NCI-H524 (cell line): ENCODE measurements at places on chromosomes 11 and 22.

GRCh38 chr22:49807780-49808708, 19.6 kb downstream of the BRD1 start:
- DNase-seq = no peak

GRCh38 chr11:61764606-61765260, 12.3 kb downstream of the MYRF start:
- no peak for DNase-seq

- DNase-seq = no peak
These were observed 3.4 kb downstream of the CCND1 start for GRCh38 chr11:69644071-69644961.

GRCh38 chr11:134025082-134025429, 43.8 kb upstream of the JAM3 start:
- no peak for DNase-seq

DNA sequence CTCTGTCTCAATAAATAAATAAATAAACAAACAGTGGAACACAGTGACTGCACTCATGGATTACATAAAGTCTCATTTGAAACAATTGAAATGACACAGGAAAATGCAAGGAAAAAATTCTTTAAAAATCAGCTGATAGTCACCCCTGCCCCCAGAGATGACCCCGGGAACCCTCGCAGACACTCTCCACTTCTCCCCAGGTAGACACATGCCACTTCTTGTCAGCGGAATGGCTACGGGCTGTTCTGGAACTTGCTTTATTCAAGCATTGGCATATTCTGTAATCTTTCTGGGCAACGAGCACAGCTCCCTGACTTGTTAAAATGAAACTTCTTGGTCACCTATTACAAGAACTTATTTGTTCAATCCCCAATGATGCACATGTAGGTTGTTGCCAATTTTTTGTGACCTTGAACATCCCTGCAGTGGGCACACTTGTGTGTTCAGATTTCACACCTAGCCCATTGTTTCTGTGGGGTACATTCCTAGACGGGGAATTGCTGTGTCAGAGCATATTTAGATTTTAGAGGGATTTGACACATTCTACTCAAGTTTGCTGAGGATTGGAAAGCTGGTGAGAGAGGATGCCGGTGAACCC, 32.8 kb downstream of the MYEOV start:
- no peak for DNase-seq

DNA sequence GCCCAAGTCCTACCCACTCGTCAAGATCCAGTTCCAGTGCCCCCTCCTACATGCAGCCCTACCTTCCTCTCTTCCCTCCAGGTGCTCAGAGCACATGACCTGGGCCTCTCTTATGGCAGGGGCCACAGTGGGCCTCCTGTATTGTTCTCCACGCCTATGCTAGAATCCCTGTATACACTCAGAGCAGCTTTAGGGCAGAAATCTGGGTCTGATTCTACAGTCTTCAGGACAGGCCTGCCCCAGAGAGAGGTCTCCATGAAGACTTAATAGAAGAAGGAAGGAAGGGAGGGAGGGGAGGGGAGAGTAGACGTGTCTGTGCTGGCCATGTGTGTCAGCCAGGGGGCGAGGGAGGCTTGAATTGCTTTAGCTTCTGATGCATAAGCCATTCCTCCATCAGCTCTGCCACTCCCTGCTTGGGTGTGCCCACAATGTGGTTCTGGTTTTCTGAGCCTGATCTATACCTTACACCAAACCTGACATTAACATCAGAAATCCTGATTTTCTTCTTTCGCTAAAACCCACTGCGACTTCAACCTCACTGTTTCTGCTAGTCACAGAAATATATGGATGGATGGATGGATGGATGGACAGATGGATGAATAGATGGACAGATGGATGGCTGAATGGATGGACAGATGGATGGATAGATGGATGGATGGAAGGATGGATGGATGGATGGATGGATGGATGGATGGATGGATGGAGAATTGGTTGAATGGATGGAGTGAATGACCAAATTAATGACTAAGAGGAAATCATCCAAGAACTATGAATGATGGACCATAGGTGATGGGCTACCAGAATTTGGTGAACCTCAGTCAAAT, 56.6 kb upstream of the PRDM11 start:
- DNase-seq = no peak

DNA sequence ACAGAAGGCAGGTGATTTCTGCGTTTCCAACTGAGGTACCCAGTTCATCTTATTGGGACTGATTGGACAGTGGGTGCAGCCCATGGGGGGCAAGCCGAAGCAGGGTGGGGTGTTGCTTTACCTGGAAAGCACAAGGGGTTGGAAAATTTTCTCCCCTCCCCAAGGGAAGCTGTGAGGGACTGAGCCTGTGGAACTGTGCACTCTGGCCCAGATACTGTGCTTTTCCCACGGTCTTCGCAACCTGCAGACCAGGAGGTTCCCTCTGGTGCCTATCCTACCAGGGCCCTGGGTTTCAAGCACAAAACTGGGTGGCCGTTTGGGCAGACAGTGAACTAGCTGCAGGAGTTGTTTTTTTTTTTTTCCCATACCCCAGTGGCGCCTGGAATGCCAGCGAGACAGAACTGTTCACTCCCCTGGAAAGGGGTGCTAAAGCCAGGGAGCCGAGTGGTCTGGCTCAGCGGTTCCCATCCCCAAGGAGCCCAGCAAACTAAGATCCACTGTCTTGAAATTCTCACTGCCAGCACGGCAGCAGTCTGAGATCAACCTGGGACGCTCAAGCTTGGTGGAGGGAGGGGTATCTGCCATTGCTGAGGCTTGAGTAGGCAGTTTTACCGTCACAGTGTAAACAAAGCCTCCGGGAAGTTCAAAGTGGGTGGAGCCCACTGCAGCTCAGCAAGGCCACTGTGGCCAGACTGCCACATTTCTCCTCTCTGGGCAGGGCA, 97.2 kb downstream of the JRKL start:
- DNase-seq = no peak

GRCh38 chr11:10875430-10876021, 17.7 kb upstream of the ZBED5 start:
- no peak for DNase-seq

DNA sequence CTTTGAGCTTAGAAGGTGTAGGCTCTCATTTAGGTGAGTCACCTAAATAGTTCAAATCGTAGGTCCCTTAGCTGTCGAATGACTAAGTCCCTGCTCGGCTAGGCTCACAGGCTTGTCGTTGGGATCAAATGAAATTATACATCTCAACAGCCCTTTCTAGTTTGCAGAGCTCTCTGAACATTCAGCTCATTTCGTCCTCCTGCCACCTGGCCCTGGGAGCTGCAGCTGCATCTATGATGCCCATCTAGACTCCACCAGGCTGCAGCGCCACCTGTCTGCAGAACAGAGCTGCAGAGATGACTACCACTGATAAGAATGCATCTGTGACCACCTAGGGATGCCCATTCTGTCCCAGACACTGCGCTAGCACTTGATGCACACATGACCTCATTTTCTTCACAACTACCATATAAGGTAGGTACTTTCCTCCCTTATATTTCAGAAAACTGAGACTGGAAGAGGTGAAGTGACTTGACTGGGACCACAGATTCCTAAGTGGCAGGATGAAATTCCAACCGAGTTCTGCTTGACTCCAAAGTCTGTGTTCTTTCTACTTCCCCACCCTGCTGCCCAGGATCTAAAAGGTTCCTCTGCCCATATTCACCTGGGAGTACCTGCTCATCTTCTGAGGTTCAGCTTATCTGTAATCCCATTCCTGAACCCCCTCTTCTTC, 141.1 kb upstream of the NARS2 start:
- peak; percentile 75 for DNase-seq

DNA sequence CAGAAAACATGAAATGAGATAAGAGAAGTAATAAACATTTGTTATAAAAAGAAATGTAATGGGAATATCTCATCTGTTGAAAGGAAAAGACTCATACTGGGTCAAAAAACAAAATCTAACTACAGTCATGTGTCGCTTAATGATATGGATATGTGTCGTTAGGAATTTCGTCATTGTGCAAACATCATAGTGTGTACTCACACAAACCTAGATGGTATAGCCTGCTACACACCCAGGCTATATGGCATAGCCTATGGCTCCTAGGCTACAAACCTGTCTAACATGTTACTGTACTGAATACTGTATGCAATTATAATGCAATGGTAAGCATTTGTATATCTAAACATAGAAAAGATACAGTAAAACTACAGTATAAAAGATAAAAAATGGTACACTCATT, 89.8 kb upstream of the ZC3H12C start:
- DNase-seq = no peak

DNA sequence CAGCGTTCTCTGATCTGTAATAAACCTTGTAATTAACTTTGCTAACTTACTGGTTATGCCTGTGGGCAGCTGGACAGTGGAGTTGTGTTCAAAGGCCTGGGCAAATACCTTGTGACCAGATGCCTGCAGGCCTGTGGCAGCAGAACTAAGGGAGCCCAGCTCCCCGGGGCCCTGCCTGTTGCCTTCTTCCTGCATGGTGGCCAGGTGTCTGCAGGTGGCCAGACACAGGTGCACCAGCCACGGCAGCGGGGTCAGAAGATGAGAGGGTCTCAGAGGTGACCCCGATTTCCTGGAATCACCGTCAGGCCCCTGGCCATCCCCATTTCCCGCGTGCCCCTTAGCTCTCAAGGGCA, 127.2 kb downstream of the OSBP2 start:
- no peak for DNase-seq

- no peak for DNase-seq
These were observed 11.4 kb downstream of the SEC14L6 start for GRCh38 chr22:30535182-30535581.

DNA sequence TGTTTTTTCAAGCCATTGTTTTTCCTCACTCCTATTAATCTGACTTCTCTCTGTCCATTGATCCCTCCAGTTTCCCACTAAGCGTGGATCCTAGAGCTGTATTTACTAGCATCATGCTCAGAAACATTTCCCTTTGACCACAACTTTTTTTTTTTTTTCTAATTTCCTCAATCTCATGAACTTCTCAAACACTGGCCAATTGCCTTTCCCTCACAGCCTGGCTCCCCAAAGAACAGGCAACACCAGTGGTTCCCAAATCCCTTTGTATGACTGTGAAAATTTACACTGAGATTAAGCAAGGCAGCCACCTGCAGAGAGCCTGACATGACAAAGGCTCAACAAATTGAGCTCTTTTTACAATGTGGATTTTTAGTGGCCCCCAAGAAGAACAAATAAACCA, 1.4 kb upstream of the TPP1 start:
- no peak for DNase-seq

DNA sequence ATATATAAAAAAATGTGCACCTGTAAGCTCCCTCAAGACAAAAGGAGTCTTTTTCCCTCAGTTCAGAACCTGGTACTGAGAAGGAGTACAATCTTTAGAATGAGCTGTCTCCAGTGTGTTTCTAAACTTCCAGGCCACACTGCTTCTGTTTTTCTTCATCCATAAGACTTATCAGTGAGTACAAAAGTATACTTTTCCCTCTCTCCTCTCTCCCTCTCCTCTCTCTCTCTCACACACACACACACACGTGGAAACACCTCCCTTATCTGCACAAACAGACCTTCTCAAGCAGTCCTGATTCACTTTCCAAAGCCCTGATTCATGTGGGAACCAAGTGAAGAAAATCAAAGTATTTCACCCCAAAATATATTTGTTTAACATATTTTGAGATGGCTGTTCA, 220.7 kb upstream of the UBASH3B start:
- no peak for DNase-seq

DNA sequence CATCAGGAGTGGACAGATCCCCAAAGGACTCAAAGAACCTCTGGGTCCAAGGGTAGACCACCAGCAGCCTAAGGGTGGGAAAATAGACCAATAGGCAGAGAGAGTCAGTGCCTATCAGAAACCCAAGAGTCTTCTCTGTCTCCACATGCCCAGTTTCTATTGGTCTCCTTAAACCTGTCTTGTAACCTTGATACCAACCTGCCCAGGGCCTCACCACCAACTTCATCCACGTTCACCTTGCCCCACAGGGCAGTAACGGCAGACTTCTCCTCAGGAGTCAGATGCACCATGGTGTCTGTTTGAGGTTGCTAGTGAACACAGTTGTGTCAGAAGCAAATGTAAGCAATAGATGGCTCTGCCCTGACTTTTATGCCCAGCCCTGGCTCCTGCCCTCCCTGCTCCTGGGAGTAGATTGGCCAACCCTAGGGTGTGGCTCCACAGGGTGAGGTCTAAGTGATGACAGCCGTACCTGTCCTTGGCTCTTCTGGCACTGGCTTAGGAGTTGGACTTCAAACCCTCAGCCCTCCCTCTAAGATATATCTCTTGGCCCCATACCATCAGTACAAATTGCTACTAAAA, at the start of gene HBB:
HBB (minus strand) TSS at position 340 of the 579 bp plus-strand sequence; CDS start at position 290, 50 bp downstream.
- DNase-seq = no peak

- DNase-seq = no peak
These were observed 396 bp downstream of the OSBP start for GRCh38 chr11:59615120-59615636.

GRCh38 chr11:22670830-22671229, 4.4 kb downstream of the GAS2 start:
- no peak for DNase-seq

GRCh38 chr11:75450826-75451821, 18.1 kb upstream of the KLHL35 start:
- no peak for DNase-seq

DNA sequence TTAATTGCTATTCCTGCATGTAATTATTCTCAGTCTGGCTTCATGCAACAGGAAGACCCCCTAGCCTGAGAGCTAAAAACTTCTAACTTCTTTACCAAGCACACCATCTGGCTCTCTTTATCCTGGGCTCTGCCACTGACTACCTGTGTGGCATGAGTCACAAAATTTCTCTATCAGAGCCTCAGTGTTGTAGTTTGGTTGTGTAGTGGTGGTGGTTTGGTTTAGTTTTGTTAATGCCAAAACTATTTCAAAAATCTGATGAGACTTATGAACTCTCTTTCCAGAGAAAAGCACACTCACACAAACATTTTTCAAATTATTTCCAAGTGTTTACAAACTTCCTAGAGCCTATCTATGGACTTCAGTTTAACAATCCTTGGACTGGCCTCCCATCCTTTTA, 7.5 kb upstream of the IL17RA start:
- DNase-seq = no peak

DNA sequence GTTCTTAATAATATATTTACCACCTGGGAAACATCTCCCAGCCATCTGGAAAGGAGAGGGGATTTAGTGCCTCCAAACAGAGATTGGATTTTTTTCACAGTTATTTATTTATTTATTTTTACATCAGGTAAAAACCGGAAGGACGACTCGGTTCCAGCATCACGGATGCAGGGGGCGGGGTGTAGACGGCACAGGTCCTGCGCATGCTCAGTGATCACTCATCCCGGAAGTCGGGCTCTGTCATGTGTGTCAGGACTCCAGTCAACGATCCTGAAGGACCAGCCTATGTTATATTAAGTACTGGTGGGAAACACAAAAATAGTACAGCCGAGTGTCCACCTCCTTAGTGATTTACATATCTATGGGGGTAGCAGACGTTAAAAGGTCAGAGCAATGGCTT, 467.6 kb downstream of the NTM start:
- no peak for DNase-seq
